ENCODE measurements at places on chromosomes 1 and 21.
A peak's percentile ranks its signal among the peaks of the same experiment; 100 is the strongest.

DNA sequence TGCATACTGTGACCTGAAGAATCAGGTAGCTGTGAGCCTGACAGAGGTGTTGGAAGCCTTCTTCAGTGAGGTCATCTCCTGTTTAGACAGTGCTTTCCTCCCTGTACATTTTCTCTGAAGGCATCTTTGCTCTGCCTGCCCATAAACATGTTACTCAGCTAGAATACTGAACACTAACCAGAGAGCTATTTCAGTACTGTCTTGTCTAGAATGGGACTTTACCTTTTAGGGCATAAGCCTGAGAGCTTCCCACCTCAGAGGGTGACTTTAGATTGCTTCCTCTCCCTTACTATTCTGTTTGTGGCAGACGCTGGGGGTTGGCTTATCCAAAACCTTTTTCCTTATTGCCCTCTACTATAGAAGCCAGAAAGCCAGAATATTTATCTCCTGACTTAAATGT, 23.3 kb upstream of the ZNF326 start:
- DNase-seq, result no peak

DNA sequence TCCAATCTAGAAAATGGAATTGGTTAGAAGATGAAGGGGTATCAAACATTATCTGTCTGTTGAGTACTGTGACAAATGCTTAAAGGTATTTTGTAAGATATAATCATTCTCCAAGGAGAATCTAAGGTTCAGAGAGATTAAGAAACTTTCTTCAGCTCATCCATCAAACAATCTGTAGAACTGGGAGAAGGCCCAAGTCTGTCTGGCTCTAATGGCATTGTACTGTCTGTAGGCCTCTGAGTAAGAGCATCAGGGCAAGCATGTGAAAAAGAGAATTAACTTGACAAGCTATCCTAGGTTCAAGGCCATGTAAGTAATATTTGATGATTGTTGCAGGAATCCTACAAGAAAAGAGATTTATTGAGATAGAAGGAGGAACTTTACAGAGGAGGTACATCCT, 5.3 kb upstream of the FGGY start:
- DNase-seq, result no peak

- DNase-seq, result no peak
These were observed 14.6 kb downstream of the AJAP1 start for GRCh38 chr1:4668743-4669700.

- DNase-seq, result no peak
These were observed 4.0 kb upstream of the GBP5 start for GRCh38 chr1:89276690-89277089.

GRCh38 chr1:47456250-47456649, 18.4 kb downstream of the FOXD2 start:
- no peak for DNase-seq

- DNase-seq, result no peak
These were observed 55.2 kb downstream of the ST6GALNAC3 start for GRCh38 chr1:76129731-76130130.

DNA sequence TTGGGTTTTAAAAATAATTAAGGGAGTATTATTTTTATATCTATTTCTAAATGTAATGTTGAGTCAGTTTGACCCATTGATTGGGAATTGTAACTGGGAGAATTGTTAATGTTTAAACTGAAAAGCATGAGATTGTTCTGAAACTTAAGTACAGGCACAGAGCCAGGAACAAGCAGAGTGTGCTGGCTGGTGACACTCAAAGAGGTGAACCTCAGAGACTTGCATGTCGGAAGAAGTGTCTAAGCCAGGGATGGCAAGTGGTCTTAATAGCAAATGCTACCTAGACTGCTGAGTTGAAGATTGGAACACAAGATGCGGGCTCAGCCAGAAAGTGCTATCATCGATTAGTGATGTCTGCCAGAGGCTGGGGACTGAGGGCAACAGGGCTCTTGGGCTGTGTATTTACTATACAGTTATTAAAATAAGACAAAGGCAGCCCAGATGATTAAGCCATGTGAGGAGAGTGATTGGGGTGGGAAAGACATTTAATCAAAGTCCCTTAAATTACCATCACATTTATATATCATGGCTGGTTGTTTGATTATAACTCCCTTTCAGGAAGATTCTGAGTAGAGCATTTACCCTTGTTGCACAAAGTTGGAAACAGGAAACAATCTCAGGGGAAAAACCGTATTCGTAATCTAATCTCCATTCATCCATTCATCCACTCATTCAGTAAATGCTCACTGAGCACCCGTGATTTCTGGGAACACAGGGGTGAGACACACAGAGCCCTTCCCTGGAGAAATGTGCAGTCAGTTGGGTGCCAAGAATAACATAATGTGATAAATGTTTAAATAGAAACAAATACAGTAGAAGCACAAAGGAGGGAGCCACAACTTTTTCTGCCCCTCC, 42.8 kb downstream of the C8A start:
- DNase-seq, result no peak

- no peak for DNase-seq
These were observed 25.6 kb downstream of the CCDC190 start for GRCh38 chr1:162835157-162835899.

- DNase-seq, result no peak
These were observed 4.7 kb downstream of the C1orf174 start for GRCh38 chr1:3895279-3895950.

- DNase-seq, result no peak
These were observed 1378.1 kb upstream of the PRMT6 start for GRCh38 chr1:105678334-105678733.

DNA sequence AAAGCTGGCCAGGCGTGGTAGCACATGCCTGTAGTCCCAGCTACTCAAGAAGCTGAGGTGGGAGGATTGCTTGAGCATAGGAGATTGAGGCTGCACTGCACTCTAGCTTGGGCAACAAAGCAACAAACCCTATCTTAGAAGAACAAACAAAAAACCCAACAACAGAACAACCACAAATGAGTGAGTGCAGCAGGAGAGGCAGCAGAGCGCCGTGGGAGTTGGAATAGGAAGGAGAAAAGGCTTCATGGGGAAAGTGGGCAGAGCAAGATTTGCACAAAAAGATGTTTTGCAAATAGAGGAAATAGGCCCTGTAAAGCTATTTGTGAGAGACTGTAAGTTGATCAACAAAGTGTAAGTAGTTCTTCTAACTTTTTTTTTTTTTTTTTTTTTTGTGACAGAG, 19.6 kb downstream of the SMAP2 start:
- no peak for DNase-seq

DNA sequence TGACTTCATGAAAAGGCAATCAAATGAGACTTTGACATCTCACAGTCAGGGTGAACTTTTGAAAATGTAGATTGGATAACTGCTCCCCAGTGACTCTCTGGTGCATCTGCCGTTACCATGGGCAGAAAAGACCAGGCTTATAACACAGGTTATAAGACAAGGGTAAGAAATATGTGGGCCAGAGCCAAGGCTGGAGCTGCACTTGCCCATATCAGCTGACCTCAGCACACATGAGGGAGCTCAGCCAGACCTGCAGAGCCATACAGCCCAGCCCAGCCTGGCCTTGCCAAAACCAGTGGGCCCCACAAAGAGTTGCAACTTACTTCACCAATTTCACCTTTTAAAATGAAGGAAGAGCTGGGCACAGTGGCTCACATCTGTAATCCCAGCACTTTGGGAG, 11.7 kb upstream of the RGS2 start:
- DNase-seq, result no peak

- DNase-seq, result no peak
These were observed 181.8 kb upstream of the EDN2 start for GRCh38 chr1:41665962-41666917.

DNA sequence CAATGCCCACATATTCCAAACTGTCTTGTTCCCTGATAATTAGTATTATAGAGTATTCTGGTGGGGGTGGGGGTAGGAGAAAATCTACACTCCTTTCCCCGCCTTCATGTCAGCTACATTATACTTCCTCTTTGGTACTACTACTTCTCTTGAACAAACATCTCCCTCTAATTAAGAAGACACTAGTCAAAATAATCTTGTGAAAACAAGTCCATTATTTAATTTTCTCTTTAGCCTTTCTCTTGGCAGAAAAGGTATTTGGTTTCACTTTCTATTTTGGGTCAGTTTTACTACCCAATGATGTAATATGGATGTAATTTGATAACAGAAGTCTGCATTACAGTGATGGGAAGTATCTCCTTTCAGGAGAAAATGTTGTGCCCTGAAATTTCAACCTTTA, 22.5 kb downstream of the NTMT2 start:
- peak; percentile 41 for DNase-seq

GRCh38 chr1:11746092-11746491, 10.2 kb downstream of the AGTRAP start:
- DNase-seq, result no peak

DNA sequence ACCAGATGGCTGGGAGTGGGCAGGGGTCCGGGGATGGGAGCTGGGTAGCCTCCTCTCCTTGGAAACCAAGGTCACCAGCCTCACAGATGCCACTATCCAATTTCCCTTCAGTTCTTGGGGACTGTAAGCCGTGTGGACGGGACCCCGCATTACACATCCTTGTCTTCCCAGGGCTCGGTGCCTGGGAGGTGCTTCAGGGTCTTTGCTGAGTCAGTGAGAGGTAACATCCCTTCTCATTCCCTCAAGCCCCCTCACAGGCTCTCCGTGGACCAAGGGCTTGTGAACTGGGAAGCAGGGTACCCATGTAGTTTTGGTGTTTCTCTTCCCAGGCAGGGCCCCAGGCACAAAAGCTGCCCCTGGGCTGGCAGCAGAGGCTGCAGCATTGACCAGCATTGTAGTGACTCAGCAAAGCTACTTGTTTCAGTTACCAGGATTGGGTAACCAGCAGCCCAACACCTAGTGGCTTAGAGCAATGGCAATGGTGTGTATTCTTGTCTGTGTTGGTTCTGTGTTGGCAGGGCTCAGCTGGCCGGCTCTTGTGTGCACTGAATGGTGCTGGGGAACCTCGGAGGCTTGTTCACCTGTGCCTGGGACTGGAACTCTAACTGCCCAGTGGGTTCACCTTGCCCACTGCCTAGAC, 24.6 kb upstream of the PCBP3 start:
- no peak for DNase-seq

GRCh38 chr1:3359351-3359750, 95.1 kb upstream of the ARHGEF16 start:
- DNase-seq, result no peak

DNA sequence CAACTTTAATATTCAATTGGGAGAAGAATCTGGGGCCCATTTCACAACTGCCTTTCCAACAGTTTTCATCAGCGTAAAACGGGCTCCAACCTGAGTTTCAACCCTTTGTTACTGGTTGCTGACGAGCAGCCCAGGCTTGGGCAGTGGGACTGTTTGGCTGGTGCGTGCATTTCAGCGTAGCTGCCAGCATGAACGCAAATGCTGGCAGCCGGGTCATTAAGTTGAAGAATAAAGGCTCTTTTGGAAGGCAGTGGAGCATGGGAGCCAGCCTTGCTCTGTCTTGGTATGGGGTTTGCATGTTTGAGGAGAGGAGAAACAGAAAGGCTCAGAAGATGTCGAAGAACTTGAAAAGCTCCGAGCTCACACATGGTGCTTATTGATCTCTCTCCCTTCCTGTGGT, 40.7 kb downstream of the WDR3 start:
- DNase-seq, result no peak

- no peak for DNase-seq
These were observed 295.0 kb upstream of the NCAM2 start for GRCh38 chr21:20703112-20703767.

DNA sequence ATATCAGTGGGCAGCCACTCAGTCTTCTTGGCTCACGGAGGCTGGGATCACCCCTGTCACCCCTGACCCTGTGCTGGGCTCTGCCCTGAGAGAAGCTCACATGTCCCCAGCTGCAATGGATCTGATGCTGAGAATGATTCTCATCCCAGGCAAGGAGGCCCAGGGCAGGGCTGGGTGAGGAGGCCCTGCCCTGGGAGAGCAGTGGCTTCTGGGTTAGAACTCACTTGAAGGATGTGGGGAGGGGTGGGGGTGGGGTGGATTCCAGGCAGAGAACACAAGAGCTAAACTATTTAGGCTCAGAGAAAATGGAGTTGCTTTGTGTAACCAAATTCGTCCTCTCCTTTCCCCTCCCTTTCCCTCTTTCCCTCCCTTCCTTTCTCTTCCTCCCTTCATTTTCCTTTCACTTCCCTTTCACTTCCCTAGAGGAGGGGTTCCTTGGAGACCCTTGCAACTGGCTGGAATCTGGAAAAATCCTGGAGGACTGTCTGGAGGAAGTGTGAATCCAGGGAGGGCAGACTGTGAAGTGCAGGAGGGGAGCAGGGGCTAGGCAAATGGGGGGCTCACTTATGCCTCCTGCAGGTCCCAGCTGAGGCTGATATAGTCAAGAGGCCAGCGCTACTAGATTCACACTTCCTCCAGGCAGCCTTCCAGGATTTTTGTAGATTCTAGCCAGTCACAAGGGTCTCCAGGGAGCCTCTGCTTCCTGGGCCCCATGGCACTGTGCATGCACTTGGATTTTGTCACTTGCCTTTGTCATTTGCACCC, 47.0 kb downstream of the IGSF21 start:
- no peak for DNase-seq

GRCh38 chr1:63124666-63125191, 197.6 kb upstream of the FOXD3 start:
- peak; percentile 56 for DNase-seq

GRCh38 chr1:203326830-203327683, 21.7 kb downstream of the BTG2 start:
- DNase-seq, result peak; percentile 65

DNA sequence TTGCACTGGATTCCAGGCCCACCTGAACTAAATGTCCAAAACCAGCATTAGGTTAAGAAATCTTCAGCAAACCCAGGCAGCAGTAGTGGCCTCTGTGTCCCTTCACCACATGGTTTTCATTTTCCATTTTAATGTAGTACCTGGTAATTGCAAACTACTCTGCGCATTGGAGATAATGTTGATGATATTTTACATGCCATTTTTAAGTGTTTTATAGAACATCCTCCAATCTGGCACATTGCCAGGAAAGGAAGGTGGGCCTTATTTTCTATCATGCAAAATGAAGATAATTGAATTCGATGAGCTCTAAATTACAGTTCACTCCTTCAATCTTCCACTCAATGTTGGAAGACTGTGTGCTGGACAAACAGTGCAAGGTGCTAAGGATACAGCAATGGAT, 89.5 kb downstream of the ZC3H11B start:
- DNase-seq, result no peak

GRCh38 chr1:181033128-181033798, 520 bp upstream of the MR1 start:
- no peak for DNase-seq

DNA sequence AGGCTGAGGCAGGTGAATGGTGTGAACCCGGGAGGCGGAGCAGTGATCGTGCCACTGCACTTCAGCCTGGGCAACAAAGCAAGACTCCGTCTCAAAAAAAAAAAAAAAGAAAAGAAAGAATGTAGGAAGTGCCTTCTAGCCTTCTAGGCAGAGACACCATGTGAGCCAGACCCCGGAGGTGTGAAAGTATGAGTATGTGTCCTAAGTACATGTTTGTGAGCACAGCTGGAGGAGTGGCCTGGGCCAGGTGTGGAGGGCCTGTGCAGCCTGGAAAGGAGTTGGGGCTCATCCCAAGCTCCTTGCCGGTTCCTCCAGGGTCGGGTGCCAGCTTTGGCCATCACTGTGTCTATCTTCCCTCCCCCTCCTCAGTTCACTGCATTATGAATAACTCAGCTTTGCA, 13.0 kb downstream of the SOX13 start:
- no peak for DNase-seq

Data from fibroblast of the conjunctiva (primary cell).